Stimulated activated CD4-positive, alpha-beta T cell treated with anti-CD3 and anti-CD28 coated beads, Interleukin-1b, Interleukin-23, amount 100 ng/mL, for 1 hour (primary cell): ENCODE measurements at places on chromosomes 1 and 21.

DNA sequence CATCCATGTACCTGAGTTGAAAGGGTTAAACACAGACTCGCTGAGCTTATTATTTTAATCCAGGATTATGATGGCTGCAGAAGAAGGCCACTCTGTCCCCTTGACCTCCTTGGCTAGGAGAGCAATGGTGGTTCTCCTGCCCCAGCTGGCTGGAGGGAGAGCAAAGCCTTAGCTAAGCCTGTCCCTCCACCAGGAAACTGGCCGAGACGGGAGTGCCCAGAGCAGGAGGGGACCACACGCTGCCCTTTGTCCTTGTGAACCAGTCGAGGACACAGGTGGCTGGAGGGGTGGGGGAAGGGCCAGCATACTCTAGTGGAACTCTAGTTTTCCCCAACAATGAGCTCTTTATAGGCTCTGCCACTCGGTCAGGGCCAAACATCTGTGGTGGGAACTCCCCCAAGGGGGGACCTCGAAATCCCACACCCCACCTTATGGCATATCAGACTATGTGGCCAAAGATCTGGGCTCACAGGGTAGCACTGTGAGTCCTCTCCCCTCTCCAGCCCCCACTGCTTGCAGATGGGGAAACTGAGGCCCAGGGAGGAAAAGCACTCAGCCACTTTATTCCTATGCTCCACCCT, 12.9 kb downstream of the KIAA1614 start:
- no peak for DNase-seq

DNA sequence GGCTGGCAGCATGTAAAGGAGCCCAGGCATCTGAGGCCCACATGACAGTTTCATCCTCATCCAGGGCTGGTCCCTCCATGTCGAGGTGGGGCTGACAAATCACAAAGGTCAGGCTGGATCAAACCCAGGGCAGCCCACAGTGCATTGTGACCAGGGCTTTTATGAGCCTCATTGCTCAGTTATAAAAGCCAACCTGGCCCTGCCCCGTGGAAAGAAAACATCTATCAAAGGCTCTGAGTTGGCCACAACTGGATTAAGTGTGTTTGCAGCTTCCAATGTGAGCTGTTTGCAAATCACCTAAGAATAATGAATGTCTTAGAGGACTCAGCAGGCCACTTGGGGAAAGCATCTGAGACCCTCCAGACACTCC, 45.4 kb downstream of the GRHL3 start:
- DNase-seq = no peak

DNA sequence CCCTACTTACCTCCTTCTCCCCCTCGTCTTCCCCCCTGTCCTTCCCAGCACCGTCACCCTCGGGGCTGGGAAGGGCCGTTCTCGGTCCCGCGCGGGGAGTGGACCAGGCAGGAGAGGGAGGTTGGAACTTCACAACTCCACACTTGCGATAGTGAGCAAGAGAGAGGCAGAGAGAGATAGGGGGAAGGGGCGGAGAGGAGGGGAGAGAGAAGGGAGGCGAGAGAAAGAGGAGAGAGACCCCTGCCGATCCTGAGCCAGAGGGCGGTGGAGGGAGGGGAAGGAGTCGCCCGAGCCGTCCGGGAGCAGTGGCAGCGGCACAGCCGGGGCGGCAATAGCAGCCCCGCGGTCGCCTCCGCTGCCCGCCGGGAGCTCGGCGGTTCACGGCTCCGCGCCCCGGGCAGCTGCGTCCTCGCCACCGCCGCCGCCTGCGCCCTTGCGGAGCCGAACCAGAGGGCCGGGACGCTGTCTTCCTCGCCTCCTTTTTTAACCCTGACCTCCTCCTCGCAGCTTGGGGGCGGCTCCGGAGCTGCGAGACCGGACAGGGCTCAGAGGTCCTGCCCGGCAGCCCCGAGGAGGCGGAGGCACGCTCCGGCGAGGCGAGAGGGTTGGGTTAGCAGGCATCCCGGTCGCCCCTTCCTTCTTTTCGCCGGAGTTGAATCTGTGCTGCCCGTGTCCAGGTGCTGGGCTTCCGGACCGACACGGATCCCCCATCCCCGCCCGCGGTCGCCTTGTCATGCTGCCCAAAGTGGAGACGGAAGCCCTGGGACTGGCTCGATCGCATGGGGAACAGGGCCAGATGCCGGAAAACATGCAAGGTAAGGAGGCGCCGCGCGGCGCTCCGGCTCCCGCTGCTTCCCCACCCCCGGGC, 11.7 kb downstream of the NR5A2 start:
- no peak for DNase-seq

DNA sequence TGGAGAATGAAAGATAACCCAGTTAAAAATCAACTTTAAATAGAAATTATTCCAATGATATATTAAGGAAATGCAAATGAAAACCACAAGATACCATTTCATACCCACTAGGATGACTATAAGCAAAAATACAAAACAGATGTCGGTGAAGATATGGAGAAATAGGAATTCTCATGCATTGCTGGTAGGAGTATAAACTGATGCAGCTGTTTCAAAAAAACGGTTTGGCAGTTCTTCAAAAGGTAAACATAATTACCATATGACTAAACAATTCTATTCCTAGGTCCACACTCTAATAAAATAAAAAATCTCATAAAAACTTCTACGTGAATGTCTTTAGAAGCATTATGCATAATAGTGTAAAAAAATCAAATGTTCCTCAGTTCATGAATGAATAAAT, 763.3 kb upstream of the BRINP3 start:
- DNase-seq = no peak

DNA sequence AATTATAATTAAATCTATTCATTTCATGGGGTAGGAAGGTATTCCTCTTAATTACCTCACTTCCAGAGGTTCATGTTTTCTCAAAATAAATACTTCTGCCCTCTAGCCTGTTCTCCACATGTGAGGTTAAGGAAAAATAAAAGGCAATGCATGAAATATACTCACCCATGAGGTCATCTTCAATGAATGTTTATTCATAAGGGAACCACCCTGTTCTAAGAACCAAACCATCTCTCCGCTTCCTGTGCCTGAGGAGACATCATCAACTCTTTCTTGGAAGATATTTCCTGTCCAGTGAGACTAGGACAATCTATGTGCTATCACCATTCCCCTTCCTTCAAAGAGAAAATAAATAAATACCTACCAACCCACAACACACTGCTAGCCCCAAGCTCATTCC, 513.7 kb upstream of the PLXNA2 start:
- no peak for DNase-seq

GRCh38 chr1:50969611-50970508, at the start of gene CDKN2C:
CDKN2C (plus strand) TSS chr1:50970245; CDS start chr1:50970369, 124 bp downstream.
- DNase-seq = no peak

- DNase-seq = no peak
Measured at GRCh38 chr1:21837476-21837875, 25.4 kb downstream of the LDLRAD2 start.

- no peak for DNase-seq
Measured at GRCh38 chr1:113192242-113192641, 119.2 kb downstream of the LRIG2 start.

- no peak for DNase-seq
Measured at GRCh38 chr1:30284728-30285475, 438.5 kb downstream of the MATN1 start.

DNA sequence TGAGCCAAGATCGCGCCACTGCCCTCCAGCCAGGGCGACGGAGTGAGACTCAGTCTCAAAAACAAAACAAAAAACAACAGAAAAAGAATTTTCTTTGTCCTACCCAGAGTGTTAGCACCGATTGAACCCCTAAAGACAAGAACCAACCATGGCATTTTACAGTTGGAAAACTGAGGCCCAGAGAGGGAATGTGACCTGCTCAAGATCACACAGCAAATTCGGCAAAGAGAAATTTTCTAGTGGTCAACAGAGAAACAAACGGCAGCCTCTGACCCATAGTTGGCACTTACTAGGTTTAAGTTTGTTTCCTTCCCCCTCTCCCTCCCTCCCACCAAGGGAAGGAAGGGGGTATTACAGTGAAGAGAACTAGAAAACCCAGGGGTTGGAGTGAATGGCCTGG, 20.5 kb upstream of the ACTL8 start:
- no peak for DNase-seq

DNA sequence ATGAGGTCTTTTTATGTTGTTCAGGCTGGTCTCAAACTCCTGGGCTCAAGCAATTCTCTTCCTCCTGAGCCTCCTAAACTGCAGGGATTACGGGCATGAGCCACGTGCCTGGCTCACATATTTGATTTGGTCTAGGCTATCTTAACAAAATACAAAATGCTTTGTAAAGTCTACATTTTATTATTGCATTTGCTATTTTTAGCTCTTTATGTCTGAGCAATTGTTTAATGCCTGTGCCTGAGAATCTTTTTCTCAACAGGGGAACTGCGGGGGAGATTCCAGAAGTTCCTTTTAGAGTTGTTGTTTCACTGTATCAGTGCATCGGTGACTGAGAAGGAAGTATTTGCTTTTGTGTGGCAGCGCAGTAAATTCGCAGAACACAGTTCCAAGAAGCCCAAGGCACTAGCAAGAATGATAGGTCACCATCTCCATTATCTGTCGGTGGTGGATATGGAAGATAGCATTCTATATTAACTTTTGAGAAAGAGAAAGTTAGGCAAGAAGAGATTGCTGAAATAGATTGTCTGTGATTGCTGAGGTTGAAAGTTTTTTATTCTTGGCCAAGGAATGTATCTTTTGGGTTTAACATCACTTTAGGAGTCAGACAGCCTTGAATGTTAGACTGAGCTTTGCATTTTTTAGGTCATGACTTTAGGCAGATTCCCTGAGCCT, 167.3 kb downstream of the PDE4B start:
- DNase-seq = no peak

DNA sequence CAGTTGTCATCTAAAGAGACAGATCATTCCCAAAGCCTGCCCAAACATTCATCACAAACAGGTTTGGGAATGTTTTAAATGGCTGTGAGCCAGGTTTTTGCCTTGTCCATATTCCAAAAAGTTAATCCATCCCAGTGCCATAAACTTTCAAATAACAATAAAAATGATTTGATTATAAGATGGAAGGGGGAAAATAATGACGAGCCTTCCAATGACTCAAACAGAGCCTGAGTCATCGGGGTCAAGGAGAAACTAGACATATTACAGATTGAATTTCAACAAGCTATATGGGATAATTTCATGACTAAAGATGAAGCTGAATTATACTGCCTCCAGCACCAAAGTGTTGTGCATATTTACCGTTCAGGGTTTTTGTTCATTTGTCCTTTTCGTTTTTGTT, 195.8 kb upstream of the PKN2 start:
- no peak for DNase-seq

DNA sequence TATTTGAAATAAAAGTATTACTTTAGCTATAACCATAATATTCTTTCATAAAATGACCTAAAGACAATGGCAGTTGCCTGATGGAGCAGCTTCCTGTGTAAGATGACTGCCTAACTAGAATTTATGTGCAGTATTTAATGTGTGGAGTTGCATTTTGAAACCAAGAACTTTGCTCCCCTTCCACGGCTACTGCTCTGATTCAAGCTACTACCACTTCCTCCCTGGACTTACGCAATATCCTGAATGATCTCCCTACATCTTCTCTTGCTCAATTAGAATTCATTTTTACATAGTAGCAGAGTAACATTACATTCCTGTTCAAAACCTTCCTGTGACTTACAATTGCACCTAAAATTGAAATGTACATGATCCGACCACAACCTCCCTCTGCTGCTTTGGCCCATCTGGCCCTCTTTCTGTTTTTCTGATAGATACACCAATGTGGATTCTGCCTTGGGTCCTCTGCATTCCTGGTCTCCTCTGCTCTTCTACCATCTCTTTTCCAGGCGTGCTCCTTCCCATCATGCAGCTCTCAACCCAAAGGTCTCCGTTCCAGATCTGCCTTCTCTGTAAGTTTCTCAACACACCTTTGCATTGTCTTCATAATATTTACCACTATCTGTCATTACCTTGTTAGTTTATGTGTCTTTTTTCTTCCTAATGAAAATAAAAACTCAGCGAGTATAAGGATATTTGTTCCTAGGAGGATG, 47.4 kb upstream of the USP25 start:
- DNase-seq = no peak

DNA sequence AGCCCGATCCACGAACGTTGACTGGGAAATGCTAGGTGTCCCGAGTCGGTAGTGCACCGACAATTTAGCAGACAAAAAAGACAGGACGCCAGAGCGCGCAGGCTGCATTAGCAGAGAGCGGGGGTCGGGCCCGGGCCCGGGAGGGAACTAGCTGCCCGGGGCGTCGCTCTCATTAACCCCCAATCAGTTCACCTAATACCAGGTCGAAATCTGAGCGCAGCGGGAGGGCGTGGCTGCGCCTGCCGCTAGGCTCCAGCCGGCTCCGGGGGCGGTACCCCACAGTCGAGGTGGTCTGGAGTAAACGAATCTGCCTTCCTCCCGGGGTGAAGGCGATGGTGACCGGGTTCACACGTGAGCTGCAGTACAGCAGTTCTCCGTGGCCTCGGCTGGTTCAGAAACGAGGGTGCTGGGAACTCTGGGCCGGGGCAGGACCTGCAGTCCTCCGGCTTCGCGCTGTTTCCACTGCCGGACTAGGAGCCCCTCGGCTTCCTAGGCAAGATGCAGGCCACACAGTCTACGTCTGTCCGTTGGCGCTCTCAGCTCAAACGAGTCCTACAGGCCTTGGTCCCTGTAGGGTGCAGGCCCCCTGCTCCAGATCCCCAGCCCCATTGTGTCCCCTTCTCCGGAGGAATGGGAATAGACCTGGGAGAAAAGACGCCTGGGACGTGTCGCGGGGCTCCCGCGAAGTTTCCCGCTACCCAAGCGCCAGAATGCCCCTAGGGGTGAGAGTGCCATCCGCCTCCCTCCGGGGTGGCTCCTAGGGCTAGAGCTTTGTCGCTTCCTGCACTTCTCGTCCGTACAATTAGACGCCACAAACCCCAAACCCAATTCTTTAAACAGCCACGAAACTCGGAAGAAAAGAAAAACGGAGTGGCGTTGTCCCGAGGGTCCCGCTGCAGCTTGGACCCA, 2.0 kb downstream of the GFI1 start:
- peak; percentile 53 for DNase-seq

GRCh38 chr1:181119093-181119989, 30.8 kb downstream of the IER5 start:
- DNase-seq = no peak

GRCh38 chr1:195828325-195828724, 779.9 kb downstream of the KCNT2 start:
- no peak for DNase-seq

- no peak for DNase-seq
Measured at GRCh38 chr1:206723805-206724472, 39.2 kb downstream of the MAPKAPK2 start.

- no peak for DNase-seq
Measured at GRCh38 chr1:211637066-211637465, 38.4 kb downstream of the NEK2 start.

GRCh38 chr1:66137235-66137634, 344.5 kb downstream of the PDE4B start:
- no peak for DNase-seq
